Brain microvascular endothelial cell (primary cell): ENCODE measurements at places on chromosomes 16 and 17.
A peak's percentile ranks its signal among the peaks of the same experiment; 100 is the strongest.

DNA sequence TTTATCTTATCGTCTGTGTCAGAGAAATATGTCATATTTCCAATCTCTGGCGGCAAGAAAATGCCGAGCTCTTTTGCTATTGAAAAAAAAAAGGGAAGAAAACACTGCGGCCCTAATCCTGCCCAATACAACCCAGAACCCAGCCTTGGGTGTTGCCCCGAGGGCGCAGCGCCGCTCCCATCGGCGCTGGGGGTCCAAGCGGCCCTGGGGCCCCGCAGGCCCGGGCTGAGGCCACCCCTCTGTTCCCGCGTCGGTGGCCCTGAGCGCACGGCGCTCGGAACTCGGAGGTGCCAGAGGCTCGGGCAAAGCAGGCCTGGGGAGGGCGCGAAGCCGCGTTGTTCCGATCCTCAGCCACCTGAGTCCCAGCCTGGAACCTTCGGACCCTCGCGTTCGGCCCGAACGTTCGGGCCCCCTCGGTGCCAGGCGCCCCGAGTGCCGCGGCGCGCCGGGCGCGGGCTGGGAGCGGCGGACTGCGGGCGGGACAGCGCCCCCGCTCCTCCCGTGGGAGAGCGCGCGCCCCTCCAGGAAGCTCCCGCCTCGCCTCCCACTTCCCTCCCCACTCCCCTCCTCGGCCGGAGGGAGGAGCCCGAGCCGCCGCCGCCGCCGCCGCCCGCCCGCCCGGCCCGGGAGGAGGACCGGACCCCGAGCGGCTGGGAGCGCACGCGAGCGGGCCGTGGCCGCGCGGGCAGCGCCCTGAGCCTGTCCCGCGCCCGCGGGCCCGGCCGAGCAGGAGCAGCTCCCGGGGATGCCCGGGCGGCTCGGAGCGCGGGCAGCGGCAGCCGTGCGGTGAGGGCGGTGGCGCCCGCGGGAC lies at the start of gene CPNE2:
Gene CPNE2, plus strand, starts transcription at position 609 of the 811 bp plus-strand sequence. CDS start 18,160 bp downstream, outside the sequence.
- DNase-seq, result no peak

DNA sequence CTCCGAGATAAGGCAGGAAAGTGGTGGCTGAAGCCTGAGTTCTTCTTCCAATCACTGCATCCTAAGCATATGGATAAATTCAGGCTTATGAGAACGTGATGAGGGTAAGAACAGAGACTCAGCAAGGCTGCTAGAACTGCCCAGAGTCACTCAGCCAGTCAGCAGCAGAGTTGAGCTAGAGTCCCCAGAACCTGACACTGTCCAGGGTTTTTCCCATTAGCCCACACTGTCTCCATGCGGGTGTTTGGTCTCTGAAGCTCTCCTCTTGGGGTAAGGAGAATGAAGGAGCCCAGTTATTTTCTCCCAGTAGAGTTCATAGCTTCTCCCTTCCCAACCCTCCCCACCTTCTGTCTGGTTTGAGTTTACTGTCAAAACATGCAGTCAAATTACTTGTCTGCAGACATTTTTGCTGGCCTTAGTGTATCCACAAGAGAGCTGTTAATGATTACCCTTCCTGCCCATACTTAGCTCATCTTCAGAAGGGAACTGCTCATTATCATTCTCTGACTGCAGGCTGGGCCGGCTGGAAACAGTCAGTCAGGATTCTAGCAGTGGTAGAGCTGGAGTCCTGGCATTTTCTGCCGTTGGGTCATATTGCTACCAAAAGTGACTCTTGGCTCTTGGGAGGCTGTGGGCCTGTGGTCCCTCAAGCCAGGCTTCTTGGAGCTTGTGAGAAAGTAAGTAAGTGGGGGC lies 460.0 kb downstream of the HS3ST3B1 start:
- no peak for DNase-seq

DNA sequence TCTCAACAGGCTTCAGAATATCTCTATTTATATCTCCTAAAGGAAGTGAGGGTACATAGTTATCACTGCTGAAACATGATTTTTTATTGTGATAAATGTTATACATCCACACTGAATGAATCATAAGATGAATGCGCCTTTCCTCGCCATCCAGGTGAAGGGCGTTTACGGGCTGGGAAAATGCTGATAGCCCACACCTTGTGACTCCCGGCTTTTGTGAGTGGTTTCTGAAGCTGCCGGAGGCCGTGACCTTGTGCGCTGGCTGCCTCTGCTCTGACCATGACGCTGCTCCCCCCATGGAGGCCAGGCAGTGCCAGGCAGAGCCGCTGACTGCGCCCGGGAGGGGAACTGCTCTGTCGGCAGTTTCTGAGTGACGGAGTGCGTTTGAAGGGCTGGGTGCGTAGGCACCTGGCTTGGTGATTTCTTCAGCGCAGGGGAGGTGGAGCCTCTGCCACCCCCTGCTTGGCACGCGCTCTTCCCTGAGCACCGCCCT lies 97.2 kb downstream of the RAP1GAP2 start:
- DNase-seq, result no peak

DNA sequence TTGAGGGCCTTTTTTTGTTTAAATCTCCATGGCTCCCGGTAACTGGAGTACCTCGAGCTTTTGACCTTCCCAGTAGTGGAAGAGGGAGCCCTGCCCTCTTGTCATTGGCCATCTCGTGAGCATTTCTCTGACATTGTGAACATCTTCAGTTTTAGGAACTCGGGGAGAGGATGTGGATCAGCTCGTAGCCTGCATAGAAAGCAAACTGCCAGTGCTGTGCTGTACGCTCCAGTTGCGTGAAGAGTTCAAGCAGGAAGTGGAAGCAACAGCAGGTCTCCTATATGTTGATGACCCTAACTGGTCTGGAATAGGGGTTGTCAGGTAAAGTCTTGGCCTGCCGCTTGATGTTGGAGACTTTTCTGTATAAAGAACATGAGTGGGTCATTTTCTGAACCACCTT lies 24.3 kb downstream of the NTAN1 start:
- no peak for DNase-seq

DNA sequence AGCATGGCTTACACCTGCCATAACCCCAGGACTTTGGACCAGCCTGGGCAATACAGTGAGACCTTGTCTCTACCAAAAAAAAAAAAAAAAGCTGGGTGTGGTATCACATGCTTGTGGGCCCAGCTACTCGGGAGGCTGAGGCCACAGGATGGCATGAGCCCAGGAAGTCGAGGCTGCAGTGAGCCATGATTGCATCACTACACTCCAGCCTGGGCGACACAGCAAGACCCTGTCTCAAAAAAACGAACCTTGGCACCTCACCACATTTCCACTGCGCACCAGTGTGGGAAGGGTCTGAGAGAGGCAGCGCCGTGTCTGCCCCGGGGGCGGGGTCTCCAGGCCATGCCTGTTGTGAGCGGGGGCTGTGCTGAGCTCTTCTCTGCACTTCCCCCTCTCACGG lies 6.3 kb downstream of the ACSF3 start:
- no peak for DNase-seq

DNA sequence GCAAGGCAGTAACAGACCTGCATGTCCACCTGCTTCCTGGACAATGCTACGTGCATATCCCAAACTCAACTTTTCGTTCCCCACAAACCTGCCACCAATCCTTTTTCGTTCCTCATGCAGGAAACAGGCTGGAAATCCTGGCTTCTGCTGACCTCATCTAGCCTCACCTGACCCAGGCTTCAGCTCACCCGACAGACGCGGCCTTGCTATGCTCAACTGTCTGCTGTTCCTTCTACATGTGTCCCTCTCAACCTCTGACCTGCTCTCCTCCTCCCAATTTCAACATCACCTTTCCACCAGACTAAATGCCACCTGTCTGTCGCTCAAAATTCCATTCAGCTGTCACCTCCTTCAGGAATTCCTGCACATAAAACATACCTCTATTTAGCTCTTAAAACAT lies 44.5 kb downstream of the XPO6 start:
- no peak for DNase-seq

DNA sequence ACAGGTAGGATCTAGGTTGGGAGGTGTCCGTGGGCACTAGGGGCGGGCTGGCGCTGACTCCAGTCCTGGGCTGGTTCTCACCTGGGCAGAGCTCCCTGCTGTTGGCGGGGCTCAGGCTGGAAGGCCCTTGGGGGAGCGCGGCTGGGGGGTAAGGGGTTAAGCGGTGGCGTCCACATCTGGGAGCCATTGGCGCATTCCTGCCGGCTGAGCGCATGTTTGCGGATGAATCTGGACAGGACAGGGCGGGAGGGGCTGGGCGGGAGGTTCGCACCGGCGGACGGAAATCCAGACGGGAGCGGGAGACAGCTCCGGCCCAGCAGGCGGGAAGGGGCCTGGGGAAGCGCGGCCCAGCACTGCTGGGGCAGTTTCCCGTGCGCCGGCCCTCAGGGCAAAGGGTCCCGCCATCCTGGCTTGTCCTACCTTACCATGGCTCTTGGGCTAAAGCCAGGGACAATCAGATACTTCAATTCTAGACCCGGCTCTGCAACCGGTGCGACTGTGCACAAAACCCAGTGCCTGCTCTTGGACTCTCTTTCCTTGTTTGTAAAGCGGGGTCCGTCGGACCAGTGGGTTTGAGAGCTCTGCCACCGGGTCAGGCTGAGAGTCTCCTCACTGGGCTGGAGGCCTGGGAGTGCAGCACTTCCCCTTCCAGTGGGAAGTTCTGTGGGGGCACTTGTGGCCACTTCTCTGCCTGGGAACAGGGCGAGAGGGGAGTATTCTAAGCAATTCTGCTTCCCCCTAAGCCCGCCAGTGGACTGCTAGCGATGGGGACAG lies 7.8 kb downstream of the RARA start:
- DNase-seq, result peak; percentile 61

GRCh38 chr17:66455060-66455459 lies 152.6 kb downstream of the PRKCA start:
- no peak for DNase-seq

DNA sequence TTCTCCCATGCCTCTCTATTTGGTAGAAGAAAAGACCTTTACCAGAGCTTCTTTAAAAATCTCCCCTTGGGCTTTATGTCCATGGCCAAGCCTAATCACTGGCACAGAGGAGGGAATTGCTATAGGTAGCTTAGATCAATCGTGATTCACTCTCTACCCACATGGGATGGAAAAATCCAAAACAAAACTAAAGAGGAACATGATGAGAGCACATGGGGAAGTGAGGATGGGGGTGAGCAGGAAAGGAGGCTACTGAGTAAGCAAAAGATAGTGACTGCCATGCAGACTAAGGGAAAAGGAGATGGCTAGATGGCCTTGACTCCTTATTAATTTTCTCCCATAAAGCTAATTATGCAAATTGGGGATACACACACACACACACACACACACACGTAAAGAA lies 201.2 kb downstream of the HS3ST3A1 start:
- no peak for DNase-seq

DNA sequence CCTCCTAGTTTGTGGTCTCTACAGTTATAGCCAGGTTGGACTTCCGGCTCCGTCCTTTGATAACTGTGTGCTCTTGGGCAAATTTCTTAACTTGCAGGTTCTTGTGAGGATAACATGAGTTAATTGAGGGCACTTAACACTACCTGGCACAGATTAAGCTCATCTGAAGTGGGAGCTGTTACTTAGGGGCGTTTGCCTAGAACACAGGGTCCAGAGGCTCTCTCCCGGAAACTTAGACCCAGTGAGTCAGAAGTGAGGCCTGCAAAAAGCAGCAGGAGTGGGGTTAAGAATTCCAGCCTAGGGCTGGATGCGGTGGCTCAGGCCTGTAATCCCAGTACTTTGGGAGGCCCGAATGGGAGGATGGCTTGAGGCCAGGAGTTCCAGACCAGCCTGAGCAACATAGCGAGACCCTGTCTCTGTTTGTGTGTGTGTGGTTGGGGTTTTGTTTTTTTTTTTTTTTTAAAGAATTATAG lies 1.4 kb downstream of the MVP start:
- DNase-seq, result peak; percentile 65

DNA sequence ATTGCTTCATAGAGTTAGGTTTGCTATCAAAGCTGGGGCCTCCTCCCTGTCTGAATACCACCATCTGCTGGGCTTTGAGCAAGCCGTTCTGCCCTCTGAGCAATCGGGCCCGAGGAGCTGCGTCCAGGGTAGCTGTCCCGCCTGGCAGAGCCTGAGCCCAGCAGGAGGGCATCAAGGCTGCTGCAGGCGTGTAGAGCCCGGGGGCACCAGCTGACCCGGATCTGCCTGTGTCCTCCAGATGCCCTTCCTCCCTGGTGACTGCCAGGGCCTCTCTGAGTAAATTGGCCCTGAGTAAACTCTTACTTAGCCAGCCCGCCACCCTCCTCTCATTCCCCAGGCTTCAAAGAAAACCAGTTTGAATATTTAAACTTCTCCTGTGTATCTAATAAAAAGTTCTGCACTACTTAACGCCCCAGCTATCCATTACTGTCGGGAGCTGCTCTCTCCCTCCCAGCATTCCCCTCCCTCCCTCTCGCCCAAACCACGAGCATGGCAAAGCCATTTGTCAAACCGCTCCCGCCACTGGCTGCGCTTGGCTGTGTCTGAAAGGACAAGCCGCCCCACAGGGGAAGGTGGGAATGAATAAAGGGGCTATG lies 16.4 kb downstream of the CDK5RAP3 start:
- DNase-seq, result no peak

- no peak for DNase-seq
Observed at GRCh38 chr17:67369676-67370075, 3.3 kb upstream of the PSMD12 start.

DNA sequence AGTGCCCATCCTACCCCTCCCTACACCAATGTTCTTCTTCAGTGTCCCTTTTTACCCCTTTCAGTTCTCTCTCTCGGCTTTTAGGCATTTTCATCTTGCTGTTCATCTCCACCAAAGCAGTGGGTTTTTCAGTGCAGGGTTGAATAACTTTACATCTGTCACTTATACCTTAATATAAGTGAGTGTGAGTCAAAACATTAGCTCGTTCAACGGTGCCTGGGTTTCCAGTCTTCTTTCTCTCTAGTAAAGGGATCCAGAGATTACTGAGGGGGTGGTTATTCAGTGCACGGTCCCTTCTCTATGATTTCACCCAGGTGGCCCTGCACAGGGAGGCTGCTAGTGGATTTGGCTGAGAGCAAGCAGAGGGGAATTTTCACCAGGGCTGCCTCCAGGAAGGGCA lies 210.6 kb upstream of the CDH5 start:
- DNase-seq, result no peak

GRCh38 chr16:50165473-50165872 lies 12.4 kb downstream of the TENT4B start:
- no peak for DNase-seq

GRCh38 chr16:78640886-78641285 lies 541.4 kb downstream of the WWOX start:
- DNase-seq, result no peak

GRCh38 chr17:20092261-20092867 lies 83.2 kb downstream of the SPECC1 start:
- no peak for DNase-seq

GRCh38 chr16:50491516-50491915 lies 56.7 kb upstream of the NKD1 start:
- no peak for DNase-seq

- DNase-seq, result peak; percentile 65
Observed at GRCh38 chr17:2347805-2348685, 10.7 kb downstream of the SGSM2 start.
